PC-3 (cell line): ENCODE measurements at places on chromosomes 3 and 15.

- DNase-seq: peak; percentile 71
These were observed 4.9 kb downstream of the MESP2 start for GRCh38 chr15:89781055-89781454.

DNA sequence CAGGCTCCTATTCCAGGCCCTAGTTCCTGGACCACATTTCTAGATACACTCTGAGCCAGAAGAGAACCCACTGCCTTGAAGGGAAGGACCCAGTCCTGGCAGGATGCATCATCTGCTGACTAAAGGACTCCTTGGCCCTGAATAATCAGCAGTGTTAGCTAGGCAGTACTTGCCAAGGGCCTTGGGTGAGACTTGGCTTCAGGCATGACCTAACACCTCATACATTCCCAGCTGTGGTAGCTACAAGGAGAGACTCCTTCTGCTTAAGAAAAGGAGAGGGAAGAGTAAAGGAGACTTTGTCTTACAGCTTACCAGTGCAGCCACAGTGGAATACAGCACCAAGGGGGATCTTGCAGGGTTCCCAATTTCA, 26.4 kb downstream of the PEAK1 start:
- no peak for DNase-seq

GRCh38 chr3:14133876-14134275, 9.0 kb downstream of the TMEM43 start:
- no peak for DNase-seq

GRCh38 chr15:38252481-38253350, at the start of gene SPRED1:
Gene SPRED1, plus strand, starts transcription at chr15:38252836. Its CDS starts 350 bp downstream, at chr15:38253186.
- peak; percentile 53 for DNase-seq

- no peak for DNase-seq
These were observed 229.9 kb downstream of the IL5RA start for GRCh38 chr3:2880218-2880756.

DNA sequence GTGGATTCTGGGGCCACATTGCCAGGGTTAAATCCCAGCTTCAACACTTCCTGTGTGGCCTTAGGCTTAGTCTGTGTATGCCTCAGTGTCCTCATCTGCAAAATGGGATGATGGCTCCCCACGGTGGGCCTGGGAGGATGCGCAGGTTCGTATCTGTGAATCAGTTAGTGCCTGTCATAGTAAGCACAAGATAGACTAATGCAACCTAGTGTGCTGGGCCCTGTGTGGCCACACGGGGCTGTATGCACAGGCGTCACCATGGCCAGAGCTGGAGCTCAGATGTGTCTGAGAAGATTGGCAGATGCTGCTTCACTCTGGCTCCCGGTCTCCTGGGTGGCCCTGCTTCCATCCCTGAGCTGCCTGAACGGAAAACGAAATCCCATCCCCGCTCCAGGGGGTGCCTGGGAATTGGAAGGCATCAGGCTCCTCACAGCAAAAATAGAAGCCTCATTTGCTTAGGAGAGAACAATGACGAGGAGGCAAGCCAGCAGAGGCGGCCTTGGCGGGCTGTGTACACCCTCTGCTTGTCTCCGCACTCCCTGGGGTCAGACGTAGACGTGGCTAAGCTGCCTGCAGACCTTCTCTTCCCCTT, 103.6 kb downstream of the APBA2 start:
- DNase-seq: peak; percentile 25

GRCh38 chr3:15815696-15816095, 17.9 kb upstream of the ANKRD28 start:
- peak; percentile 84 for DNase-seq

GRCh38 chr3:110793611-110794010, 278.0 kb upstream of the NECTIN3 start:
- no peak for DNase-seq

GRCh38 chr3:63595221-63595620, 57.3 kb upstream of the SNTN start:
- no peak for DNase-seq

GRCh38 chr3:123085932-123086627, 19.3 kb downstream of the PDIA5 start:
- DNase-seq: peak; percentile 19

- peak; percentile 40 for DNase-seq
These were observed 150.5 kb upstream of the POU1F1 start for GRCh38 chr3:87426918-87427317.

GRCh38 chr3:44066806-44067205, 174.9 kb upstream of the TOPAZ1 start:
- DNase-seq: peak; percentile 21

GRCh38 chr3:37502621-37503020, 328.2 kb upstream of the LRRFIP2 start:
- DNase-seq: no peak

- DNase-seq: peak; percentile 6
These were observed 200.9 kb downstream of the ATP8B4 start for GRCh38 chr15:49918121-49918520.

GRCh38 chr15:82681371-82681770, 28.3 kb downstream of the AP3B2 start:
- DNase-seq: no peak

GRCh38 chr3:73493543-73494308, 131.0 kb downstream of the PDZRN3 start:
- no peak for DNase-seq

- DNase-seq: peak; percentile 70
These were observed 34.7 kb downstream of the SHC4 start for GRCh38 chr15:48928877-48929538.

DNA sequence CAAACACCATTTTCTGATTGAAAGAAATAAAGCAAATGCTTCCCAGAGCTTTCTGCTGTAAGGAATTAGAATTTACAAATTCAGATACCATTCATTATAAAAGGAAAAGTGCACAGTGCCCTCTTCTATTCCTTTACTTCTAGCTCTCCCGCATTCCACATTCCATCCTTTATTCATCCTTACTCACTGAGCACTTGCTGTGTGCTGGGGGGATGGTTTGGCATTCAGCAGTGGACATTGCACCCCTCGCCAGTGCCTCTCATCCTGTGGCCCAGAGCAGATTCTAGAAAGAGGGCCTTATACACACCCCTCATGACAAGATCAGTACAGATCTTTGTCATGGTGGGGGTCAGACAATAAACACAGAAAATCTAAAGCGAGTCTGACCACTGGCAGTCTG, 73.0 kb downstream of the MGLL start:
- no peak for DNase-seq

DNA sequence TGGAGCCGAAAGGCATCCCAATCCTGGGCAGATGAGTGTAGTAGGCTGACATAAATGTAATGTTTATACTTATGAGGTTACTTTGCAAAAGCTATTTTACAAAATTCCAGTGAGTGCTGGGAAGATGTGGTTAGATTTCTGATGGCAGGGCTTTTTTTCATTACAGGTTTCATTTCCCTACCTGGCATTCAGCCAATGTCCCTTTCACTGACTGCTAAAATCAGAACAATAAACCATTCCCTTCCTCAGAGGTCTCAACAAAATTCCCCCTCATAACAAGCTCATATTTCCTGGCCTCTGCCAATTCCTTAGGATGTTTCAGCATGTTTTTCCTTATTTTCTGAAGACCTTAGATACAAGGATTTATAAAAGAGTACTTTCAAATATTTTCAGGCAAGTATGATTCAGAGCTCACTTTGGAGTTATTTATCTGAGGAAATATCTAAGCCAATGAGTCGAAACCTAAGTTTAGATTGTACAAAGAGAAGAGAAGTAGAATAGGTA, 40.9 kb upstream of the CCDC80 start:
- peak; percentile 65 for DNase-seq

- no peak for DNase-seq
These were observed at the start of gene CP for GRCh38 chr3:149221783-149222517. Gene CP, minus strand, starts transcription at chr3:149221829. Its CDS starts 37 bp downstream, at chr3:149221792.

DNA sequence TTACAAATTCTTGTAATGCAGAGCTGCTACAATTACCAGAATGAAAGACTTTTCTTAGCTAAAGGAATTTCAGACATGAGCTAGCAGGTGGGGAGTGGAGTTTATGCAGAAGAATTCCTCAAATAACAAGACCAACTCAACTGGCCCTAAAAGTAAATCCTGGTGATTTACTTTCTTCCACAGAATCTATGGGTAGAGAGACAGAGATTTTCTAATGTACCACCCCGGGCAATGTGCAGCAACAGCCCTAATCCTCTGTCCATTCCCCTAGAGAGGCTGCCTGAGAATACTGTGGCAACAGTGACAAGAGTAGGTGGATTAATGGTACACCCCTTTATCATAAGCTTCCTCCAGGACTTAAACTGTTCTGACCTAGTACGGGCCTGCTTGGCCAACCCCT, 55.2 kb downstream of the AQR start:
- DNase-seq: no peak

DNA sequence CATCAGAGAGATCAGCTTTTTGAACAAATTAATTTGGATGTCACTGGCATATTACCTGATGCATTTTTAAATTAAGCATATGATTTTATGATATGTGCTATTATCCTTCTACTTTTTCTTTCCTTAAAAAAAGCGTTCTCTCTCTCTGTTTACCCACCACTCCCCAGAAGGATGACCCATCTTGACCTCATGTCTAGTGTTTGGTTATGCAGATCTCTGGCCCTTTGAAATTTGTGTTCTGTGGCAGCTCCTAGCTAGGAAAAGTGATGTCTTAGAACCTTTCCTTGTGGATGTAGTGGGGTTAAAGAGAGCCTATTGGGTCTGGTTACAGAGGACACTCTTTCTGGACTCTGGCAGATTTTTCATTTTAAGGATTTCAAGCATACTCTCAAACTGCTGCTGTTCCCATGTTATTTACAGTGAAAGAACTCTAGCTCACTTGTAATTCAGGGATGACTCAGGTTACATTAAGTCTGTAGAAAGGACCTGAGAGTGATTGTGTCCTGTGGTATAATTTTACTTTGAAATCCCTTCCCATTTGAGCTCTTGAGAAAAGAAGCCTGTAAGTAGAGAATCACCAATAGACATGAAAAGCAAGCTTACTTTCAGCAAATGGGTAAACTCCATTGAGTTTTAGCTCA, 23.8 kb downstream of the ARHGEF26 start:
- peak; percentile 14 for DNase-seq

GRCh38 chr3:196843435-196844110, 24.1 kb upstream of the SENP5 start:
- DNase-seq: no peak

DNA sequence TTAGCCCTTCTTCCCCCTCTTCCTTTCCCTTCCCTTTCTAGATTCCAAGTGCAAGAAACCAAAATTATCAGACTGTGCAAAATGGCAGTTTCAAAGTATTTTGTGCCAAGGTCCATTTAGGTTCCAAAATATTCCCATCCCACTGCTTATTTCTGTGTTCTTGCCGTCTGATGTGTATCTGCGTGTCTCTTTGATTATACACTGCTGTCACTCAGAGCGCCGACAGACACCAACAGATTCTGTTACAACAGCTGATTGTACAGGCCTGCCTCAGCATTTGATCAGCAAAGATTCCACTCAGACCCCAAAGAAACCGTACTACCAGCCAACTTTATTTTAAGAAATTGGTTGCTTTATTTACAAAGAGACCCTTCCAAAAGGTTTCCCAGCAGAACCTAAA, 225.6 kb upstream of the SATB1 start:
- no peak for DNase-seq

- DNase-seq: no peak
These were observed 252.2 kb downstream of the GABRG3 start for GRCh38 chr15:27223179-27223578.

- DNase-seq: no peak
These were observed 38.7 kb downstream of the ANXA2 start for GRCh38 chr15:60358935-60359682.

DNA sequence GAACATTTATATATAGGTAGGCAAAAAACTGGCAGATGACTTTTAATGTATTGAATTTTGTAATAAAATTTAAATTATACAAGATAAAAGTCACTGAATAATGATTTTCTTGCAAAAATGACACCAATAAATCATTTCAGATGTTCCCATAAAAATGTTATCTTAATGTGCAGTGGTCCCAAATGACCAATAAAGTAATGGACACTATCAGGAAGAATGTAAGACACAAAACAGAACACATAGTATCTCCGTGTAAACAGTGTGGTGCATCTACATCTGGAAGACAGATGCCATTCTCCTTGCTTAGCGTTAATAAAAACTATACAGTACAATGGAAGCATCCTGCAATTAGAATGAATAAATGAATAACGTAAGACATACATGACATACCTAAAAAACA, 41.5 kb downstream of the FGF7 start:
- DNase-seq: no peak

- DNase-seq: no peak
These were observed 119.3 kb downstream of the SMAD6 start for GRCh38 chr15:66821307-66821706.

DNA sequence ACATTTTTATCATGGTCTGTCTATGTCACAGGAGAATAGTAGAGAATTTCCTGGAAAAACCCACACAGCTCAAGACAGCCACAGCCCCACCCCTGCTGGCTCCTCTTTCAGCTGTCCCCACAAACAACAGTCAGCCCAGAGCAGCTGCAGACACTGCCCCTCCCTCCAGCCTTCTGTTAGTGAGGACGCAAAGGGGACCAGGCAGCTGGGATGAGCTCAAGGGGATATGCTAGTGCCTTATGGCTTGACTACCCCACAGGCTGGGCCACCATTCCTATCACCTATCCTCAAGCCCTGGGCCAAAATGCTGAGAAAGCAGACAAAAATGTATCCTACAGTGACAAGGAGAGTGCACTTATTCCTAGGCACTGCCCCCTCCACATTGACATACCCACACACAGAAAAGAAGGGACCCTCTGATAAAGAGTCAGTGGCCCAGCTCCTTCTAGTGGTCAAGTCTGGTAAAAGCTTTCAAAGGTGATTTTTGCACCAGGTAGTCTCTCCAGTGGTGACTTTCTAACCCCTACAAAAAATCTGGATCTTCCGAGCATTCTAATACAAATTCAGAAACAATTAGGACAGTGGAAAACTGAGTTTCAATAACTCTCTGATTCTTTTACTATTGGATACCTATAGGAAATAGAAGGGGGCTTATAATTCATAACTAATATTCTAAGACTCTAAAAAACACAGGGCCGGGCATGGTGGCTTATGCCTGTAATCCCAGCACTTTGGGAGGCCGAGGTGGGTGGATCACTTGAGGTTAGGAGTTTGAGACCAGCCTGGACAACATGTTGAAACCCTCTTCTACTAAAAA, 3.0 kb upstream of the MAP1A start:
- peak; percentile 41 for DNase-seq

DNA sequence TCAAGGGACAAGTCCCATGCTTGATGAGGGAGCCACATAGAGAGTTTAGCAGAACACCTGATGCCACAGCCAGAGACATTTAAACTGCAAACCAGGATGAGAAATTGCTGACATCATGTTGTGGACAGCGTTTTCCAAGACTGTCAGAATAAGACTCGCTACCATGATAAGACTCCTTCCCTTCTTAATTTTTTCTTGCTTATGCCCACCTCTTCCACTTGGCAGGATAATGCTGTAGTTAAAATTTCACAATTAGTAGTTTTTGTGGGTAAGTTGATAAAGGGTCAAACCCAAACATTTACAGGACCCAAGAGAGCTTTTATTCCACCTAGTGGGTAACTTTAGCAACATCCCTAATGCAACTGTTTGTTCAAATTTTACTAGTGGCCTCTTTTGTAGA, 3.0 kb upstream of the PIAS1 start:
- DNase-seq: no peak
